ENCODE measurements at places on chromosomes 2 and 18.

GRCh38 chr2:71736091-71736861 lies 282.9 kb downstream of the DYSF start:
- peak; percentile 32 for DNase-seq

GRCh38 chr2:61943251-61943650 lies 37.8 kb downstream of the COMMD1 start:
- no peak for DNase-seq

GRCh38 chr2:226420646-226421045 lies 379.0 kb downstream of the IRS1 start:
- no peak for DNase-seq

DNA sequence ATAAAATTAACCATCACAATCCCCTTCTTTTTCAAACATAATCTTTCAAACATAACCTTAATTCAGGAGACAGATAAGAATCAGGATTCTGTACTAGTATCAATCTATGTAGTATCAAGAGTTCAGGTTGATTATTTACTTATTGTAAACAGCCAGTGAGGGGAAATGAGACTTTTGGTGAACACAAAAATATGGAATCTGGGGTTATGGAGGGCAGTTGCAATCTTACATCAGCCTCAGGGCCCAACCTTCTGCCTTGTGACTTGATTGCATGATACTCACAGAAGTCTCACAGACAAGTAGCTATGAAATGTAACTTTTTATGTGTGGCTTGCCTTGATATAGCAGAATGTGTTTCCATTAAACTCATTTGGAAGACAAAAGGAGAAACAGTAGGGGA lies 262.7 kb upstream of the THSD7B start:
- no peak for DNase-seq

GRCh38 chr2:79191081-79191480 lies 31.5 kb upstream of the REG3A start:
- no peak for DNase-seq

DNA sequence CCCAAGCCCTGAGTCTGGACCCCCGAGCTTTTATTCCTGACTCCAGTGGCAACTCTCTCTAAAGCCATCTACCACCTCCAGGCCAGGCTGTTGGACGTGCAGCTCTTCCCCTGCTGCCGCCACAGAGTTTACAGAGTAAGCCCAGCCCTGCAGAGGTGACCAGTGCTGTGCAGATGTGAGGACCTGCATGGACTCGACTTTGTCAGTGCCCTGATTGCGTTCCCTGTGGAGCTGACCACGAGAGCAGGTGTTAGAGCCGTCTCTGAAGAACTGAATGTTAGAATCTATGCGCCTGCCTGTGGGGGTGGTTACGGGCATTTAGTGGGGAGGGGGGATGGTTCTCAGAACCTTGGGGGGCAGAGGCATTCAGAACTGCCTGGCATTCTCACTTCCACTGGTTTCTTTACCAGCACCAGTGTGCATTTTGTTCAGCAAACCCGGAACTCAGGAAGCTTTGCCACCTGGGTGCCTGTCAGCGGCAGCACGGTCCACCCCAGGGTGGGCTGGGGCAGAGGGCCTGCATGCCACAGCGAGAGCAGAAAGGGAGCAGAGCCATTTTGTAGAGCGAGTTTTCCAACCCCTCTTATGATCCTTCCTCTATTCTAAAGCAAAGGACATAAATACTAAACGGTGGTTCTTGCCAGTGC lies 137.9 kb downstream of the KLHL29 start:
- no peak for DNase-seq

All from NCI-H774 (cell line).